Activated CD8-positive, alpha-beta memory T cell treated with anti-CD3 and anti-CD28 coated beads for 1 hour (primary cell): ENCODE measurements at places on chromosomes 16 and 17.

GRCh38 chr16:83336603-83337002 is 471.2 kb upstream of the HSBP1 start:
- no peak for DNase-seq

GRCh38 chr16:704552-705380 is 835 bp downstream of the FBXL16 start:
- no peak for DNase-seq

- DNase-seq = no peak
These were observed 45.9 kb upstream of the MEIOC start for GRCh38 chr17:44610331-44610730.

- DNase-seq = no peak
These were observed 157.0 kb downstream of the COPRS start for GRCh38 chr17:31702041-31702440.

DNA sequence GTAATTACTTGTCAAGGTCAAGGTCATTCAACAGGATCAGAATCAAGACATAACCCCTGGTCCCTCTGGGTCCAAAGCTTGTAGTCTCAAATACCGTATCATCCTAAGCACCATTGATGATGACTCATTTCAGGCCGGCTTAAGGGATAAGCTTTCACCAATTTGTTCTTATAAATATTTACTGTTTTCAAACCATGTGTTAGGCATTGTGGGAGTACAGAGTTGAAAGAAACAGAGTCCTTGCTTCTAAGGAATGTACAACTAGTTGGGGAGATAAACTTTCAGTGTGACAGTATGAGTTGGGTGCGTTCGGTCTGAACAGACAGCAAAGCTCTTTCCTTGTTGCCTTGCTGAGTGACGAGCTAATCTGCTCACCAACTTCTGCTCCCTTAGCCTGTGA is 183.5 kb upstream of the MAF start:
- no peak for DNase-seq

GRCh38 chr17:30235386-30236296 is at the start of gene SLC6A4:
Gene SLC6A4 (minus strand): TSS chr17:30235697. CDS start chr17:30221958, 13,739 bp downstream.
- DNase-seq = no peak

DNA sequence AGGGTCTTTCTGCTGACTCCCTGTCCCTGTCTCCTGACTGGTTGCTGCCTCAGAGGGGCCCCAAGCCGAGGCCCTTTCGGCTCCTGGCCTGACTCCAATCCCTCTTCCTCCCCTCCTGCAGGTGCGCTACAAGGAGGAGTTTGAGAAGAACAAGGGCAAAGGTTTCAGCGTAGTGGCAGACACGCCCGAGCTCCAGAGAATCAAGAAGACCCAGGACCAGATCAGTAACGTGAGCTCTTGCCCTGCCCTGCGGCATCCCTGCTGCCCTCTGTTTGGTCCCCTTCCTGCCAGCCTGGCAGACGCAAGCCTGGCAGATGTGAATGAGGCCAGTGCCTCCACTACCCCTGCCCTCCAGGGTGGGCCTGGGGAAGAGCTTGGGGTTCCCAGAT is 27.1 kb upstream of the LASP1NB start:
- DNase-seq = no peak

DNA sequence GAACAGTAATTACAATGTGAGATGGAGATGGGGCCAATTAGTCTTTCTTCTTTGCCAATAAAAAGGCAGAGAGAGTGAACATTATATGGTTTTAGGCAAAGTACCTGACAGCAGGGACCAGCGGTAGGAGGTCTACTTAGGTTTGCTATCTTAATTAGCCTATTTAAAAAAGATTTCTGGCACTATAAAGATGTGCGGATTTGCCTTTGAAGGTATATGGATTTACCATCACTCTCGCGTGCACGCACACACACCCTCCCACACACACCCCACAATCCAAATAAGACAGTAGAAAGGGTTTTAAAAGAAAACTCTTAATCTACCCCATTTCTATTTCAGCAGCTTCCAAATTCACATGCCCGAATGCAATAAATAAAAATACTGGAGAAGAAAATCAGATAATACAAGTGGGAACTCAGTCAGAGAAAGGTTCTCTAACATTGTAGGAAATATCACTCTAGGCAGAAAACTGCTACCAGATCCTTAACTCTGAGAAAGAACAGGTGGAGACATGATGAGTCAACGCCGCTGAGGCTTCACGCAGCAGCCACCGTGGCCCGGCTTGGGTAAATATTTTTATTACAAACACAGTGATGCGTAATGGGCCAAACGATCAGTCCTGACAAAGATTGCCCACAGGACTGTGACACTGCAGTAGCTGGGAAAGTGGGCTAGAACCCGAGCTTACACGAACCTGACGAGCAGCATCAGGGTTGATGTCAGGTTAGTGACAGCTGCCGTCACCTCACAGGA is 66.6 kb upstream of the AXIN2 start:
- no peak for DNase-seq
